ENCODE measurements at places on chromosomes 13 and 19.

GRCh38 chr19:50830266-50831025 is 2.9 kb downstream of the KLK15 start:
- DNase-seq = no peak

DNA sequence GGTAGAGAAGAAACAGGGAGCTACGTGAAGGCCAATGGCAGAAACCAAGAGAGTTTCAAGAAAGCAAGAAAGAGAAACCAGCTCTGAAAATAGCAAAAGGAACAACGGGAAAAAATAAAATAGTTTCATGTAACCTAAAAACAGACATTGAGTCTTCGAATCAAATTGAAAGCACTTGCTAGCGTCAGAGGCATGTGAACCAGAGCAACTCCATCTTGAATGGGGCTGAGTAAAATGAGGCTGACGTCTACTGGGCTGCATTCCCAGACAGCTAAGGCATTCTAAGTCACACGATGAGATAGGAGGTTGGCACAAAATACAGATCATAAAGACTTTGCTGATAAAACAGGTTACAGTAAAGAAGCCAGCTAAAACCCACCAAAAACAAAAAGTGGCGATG is 7.3 kb upstream of the PMIS2 start:
- no peak for DNase-seq

- peak; percentile 23 for DNase-seq
These were observed 23.1 kb downstream of the SIGLEC5 start for GRCh38 chr19:51607077-51607476.

GRCh38 chr13:30313311-30313710 is 6.0 kb upstream of the KATNAL1 start:
- no peak for DNase-seq

- DNase-seq = no peak
These were observed 3.1 kb upstream of the SPIB start for GRCh38 chr19:50415661-50416033.

- DNase-seq = no peak
These were observed 22.3 kb downstream of the NLRP13 start for GRCh38 chr19:55909801-55910200.

GRCh38 chr19:58304255-58304654 is 922 bp upstream of the ERVK3-1 start:
- no peak for DNase-seq

GRCh38 chr19:6011206-6011605 is 33.3 kb upstream of the RANBP3 start:
- no peak for DNase-seq

GRCh38 chr13:97967948-97968347 is 14.5 kb downstream of the IPO5 start:
- DNase-seq = no peak

- DNase-seq = no peak
These were observed 56.2 kb upstream of the AKAP11 start for GRCh38 chr13:42215578-42216421.
